ENCODE measurements at places on chromosomes 12 and 14.

GRCh38 chr14:73663548-73664212, 18.9 kb downstream of the DNAL1 start:
- no peak for DNase-seq

- no peak for DNase-seq
Measured at GRCh38 chr12:132747896-132748295, 13.7 kb downstream of the ANKLE2 start.

- DNase-seq = no peak
Measured at GRCh38 chr12:126960709-126961108, 1306.3 kb upstream of the TMEM132C start.

- no peak for DNase-seq
Measured at GRCh38 chr12:13962699-13963098, 18.7 kb downstream of the GRIN2B start.

DNA sequence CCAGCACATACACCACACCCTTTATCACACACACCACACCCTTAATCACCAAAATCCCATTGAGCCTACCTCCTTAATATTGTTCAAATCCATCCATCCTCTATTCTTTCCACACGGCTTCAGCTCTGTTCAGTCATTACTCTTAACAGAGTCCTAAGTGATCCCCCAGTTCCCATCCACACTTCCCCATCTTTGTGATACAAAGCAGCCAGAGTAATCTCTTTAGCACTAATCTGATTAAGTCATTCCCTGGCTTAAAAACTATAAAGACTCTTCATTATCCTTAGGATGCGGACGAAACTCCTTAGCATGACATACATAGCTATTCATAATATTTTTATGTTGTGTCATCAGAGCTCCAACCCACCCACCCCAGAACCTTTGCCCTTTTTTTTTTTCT, 14.7 kb upstream of the MFAP5 start:
- no peak for DNase-seq

DNA sequence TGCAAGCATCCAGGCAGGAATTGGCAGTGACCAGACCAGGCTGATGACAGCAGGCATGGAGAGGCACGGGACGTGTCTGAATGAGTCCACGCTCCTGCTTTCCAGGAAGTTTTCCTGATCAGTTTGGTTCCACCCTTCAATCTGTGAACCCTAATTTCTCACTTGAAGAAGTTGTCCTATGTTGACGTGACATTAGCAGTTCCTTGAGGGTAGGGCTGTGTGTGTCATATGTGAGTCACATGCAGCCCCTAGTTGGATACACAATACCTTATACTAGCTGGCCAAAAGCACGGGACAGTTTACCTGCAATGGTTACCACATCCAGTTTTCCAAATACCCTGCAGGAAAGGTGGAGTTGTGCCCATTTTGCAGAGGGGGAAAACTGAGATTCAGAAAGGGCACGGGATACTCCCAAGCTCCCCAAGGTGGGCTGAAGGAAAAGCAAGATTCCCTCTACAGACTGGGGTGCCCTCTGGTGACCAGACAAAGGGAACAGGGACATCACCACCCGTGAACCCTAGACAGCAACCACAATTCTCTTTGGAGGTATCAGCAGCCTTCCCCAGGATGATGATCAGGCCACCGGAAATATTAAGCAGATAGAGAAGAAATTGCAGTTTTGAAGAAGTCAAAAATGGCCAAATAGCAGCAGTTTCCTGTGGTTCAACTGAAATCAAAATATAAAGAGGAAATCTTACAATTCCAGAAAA, 194.5 kb downstream of the PHETA1 start:
- DNase-seq = no peak

- DNase-seq = no peak
Measured at GRCh38 chr12:19988001-19988400, 380.3 kb upstream of the PDE3A start.

- DNase-seq = no peak
Measured at GRCh38 chr14:70993931-70994330, 86.7 kb downstream of the PCNX1 start.

DNA sequence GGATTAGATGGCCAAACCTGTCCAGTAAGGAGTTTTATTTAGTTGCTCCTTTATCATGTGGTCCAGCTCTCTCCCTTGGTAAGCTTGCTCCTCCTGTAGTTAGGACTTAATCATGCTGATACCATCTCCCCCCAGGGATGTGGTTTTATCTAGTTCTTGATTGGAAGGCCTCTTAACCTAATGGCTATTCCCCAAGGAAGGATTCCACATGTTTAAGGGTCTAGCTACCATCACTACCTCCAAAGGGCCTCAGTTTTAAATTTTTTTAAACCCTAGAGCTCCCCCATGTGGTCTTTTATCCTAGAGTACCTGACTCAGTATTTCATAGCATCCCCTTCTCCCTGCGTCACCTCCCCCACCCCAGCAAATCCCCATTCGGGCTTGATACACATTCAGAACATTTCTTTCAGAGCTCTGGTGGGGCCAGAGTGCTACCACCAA, 22.5 kb downstream of the MAP3K12 start:
- no peak for DNase-seq

GRCh38 chr14:31568161-31568560, 7.0 kb downstream of the NUBPL start:
- DNase-seq = no peak

GRCh38 chr14:31926652-31927347, 150.3 kb upstream of the ARHGAP5 start:
- no peak for DNase-seq

GRCh38 chr12:122144885-122145284, 29.1 kb downstream of the IL31 start:
- no peak for DNase-seq

- no peak for DNase-seq
Measured at GRCh38 chr12:129619271-129619670, 284.6 kb downstream of the TMEM132D start.

DNA sequence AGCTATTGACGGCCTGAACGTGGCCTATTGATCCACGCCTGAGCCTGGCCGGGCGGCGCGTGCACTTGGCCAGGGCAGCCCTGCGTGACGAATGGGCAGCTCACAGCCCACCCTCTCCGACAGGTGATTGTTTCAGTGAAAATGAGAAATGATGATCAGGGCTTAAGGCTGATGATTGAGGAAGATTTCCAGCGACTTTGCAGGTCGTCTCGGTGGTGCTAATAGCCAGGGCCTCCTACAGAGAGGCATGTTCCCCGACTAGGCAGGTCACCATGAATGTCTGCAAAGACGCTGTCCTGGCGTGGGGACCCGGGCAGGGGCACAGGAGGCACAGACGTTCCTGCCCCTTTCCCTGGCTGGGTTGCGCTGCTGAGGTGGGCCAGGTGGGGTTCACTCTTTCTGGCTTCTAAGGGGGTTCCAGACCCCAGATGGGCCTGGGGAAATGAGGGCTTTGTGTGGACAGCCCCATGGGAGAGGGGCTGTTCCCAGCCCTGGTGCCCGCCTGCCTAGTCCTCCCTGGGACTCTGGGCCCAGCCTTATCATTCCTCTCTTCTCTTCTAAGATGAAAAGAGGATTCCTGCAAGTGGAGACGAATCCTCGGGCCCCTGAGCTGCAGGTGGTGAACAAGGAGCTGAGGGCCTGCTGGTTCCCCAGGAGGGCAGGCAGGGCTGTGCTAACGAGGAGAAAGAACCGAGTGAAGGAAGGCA, 157.4 kb downstream of the KIF26A start:
- no peak for DNase-seq

GRCh38 chr12:108204117-108204987, 75.3 kb downstream of the WSCD2 start:
- no peak for DNase-seq

- no peak for DNase-seq
Measured at GRCh38 chr14:59275668-59276067, 87.2 kb downstream of the DAAM1 start.

GRCh38 chr12:66537876-66538275, 141.0 kb downstream of the GRIP1 start:
- DNase-seq = no peak

GRCh38 chr14:76352639-76353281, 23.2 kb upstream of the ESRRB start:
- DNase-seq = peak; percentile 18

DNA sequence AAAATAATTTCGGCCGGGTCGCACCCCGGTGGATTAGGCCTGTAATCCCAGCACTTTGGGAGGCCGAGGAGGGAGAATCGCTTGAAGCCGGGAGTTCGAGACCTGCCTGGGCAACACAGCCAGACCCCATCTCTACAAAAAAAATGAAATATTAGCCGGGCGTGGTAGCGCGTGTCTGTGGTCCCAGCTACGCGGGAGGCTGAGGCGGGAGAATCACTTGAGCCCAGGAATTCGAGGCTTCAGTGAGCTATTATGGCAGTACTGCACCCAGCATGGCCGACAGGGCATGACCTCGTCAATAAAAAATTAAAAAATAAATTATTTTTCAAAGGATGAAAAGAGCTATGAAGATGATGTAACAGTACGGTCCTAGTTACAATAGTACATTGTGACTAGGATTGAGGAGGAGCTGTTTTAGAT, 523 bp downstream of the GTF2H3 start:
- DNase-seq = no peak

DNA sequence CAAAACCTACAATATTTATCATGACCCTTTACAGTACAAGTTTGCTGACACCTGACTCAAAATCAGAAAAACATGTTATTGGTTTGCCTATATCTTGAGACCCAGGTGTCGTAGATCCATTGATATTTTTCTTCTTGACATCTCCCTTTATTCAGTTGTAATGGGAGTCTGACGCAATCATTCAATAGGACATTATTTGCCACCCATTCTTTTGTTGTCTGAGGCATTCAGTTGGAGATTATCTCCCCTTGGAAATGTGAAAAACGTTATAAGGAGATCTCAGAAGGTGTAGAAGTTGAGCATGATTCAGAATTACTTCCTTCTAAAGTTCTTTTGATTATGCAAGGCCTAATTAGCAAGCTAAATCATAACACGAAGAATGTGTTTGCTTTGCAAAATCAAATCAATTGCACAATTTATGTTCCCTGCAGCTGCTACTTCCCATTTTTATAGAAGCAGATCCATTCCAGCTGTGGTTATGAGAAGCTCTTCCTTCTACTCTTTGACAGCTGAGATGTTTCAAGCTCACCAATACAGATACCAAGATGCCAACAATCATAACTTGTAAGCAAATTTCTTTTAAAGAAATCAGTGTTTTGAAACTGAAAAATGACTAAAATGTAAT, 228.2 kb upstream of the SYT1 start:
- DNase-seq = no peak

- DNase-seq = no peak
Measured at GRCh38 chr14:76465664-76466063, 89.7 kb downstream of the ESRRB start.

GRCh38 chr14:66038212-66038611, 448.0 kb upstream of the CCDC196 start:
- DNase-seq = no peak

DNA sequence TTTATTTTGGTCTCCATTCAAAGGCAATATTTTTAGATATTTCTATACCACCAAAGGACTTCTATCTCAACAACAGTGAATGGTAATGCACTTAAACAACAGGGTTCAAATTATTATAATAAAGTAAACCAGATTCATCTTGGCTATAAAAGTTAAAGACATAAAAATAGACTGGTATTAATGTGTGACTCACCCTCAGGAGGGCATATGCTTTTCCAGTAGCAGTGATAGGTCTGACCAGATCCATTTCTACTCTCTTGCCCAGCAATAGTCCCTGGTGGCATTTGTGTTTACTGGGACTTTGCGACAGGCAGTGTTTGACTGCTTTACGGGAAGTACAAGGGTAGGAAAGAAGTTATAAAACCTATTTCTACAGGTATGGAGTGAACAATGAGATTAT, 353.2 kb upstream of the ATP2B1 start:
- no peak for DNase-seq

- DNase-seq = no peak
Measured at GRCh38 chr14:101363880-101364391, 197.4 kb upstream of the DIO3 start.

- DNase-seq = no peak
Measured at GRCh38 chr14:23613242-23614070, 22.7 kb upstream of the DHRS2 start.

GRCh38 chr14:45673420-45673819, 420.4 kb upstream of the MIS18BP1 start:
- no peak for DNase-seq

Measured in NCI-H510A (cell line).